ENCODE measurements at places on chromosomes 2 and 18. TPM values are rescaled to one million over a fixed set of nuclear protein-coding genes. Genes with fewer than 3 reads are reported as not detected.

Gene CYS1
- polyA plus RNA-seq, result 0.54 TPM

Gene ANO7
- 40.0 TPM for polyA plus RNA-seq

Gene TUBA4B
- polyA plus RNA-seq, result 0.67 TPM

Gene SLC40A1
- polyA plus RNA-seq, result 97.3 TPM

Gene FER1L5
- not detected for polyA plus RNA-seq

Gene MAPK4
- 0.92 TPM for polyA plus RNA-seq

Gene ARHGAP15
- 16.5 TPM for polyA plus RNA-seq

Gene DOK6
- polyA plus RNA-seq, result 0.27 TPM

Gene DYNAP
- not detected for polyA plus RNA-seq

- no peak overlapping the region for H3K27ac ChIP-seq
- no peak overlapping the region for H3K4me3 ChIP-seq
- peaks cover 3% of the 10 kb centered on the region for H3K4me1 ChIP-seq
- no peaks in the 10 kb centered on the region for H3K36me3 ChIP-seq
Observed at GRCh38 chr2:225030203-225030602, 12.1 kb downstream of the DOCK10 start.

DNA sequence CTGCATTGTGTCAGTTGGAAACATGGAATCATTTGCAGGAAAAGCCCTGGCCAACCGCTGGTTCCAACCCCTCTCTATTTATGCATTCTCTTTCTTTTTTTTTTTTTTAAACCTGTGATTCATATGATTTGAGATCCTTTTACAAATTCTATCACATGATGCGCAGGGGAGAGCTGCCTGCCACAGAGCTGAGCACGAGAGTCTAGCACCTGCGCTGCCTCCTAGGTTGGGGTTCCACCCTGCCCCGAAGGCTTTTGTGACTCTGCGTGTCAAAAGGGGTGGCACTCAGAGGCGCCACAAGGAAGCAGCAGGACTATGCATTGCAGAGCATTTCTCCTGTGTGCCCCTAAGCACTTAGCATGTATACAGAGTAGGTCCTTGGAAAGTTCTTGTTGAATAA lies 17.3 kb upstream of the ESPNL start:
- no peak overlapping the region for H3K4me3 ChIP-seq
- peaks cover 51% of the 10 kb centered on the region for H3K36me3 ChIP-seq
- no peaks in the 10 kb centered on the region for H3K27me3 ChIP-seq
- no peak for DNase-seq
- no peak overlapping the region for H3K27ac ChIP-seq

DNA sequence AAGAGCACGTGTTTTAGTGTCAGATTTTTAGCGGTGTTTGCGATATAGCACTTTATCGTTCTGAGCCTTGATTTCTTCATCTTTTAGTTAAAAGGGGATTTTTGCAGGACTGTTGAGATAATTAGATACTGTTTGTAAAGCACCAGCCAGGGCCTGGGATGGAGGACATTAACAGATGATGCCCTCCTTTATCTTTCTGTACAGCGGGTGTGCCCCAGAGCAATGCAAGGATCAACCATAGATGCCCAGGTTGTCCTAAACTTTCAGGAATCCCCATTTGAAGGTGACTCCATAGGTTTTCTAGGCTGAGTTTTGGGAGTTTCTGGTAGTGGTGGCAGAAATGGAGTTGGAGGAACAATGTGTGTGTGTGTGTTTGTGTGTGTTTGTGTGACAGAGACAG lies 97.0 kb upstream of the SPRED2 start:
- no peaks in the 10 kb centered on the region for H3K27me3 ChIP-seq
- H3K4me1 ChIP-seq, result no peaks in the 10 kb centered on the region
- no peak overlapping the region for H3K4me3 ChIP-seq
- no peak overlapping the region for H3K27ac ChIP-seq

DNA sequence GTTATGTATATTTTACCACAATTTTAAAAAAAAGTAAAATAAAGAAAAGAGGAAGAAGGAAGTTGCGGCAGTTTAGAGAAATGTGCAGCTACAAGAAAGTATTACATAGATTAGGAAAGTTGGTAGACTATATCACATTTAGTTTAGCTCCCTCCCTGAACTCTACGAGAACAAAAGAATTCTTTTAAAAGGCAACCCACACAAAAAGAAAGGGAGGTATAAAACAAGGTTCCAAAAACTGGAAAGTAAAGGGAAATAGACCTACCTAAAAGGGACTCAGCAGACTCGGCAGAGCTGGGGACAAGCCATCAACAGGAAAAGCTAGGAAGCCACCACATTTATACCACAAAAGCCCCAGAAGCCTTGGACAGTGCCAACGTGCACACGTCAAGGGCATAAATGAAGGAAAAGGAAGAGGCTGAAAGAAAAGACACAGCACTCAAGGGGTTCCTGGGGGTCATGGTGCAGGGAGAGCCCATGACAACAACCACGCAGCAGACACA lies 9.1 kb downstream of the TMEM127 start:
- no peak overlapping the region for H3K4me3 ChIP-seq
- H3K27ac ChIP-seq, result no peak overlapping the region
- H3K36me3 ChIP-seq, result peaks cover 32% of the 10 kb centered on the region
- no peaks in the 10 kb centered on the region for H3K27me3 ChIP-seq
- DNase-seq, result no peak

GRCh38 chr2:66105066-66105753 lies 329.7 kb upstream of the MEIS1 start:
- no peak for DNase-seq
- H3K27me3 ChIP-seq, result no peaks in the 10 kb centered on the region
- H3K4me3 ChIP-seq, result no peak overlapping the region
- no peak overlapping the region for H3K27ac ChIP-seq
- H3K4me1 ChIP-seq, result no peaks in the 10 kb centered on the region

GRCh38 chr2:190507135-190507534 lies 27.4 kb downstream of the NEMP2 start:
- H3K4me3 ChIP-seq, result no peak overlapping the region
- H3K4me1 ChIP-seq, result peaks cover 4% of the 10 kb centered on the region
- H3K27me3 ChIP-seq, result no peaks in the 10 kb centered on the region
- DNase-seq, result no peak

DNA sequence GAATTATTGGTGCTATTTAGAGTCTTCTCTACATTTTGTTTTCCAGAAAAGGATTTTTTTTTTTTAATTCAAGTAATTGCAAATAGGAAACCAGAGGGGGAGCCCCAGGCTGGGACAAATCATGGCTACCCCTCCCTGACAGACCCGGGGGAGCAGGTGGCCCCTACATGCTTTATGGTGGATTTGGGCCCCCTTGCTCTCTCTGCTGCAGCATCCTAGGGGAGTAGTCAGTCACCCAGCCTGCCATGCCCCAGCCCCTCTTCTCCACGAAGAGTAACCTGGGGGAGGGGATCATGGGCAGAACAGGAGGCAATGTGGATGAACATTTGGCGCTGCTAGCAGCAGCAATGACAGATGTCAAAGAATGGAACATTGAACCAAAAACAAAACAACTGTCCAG lies 4.6 kb downstream of the C2orf81 start:
- no peak overlapping the region for H3K27ac ChIP-seq
- H3K36me3 ChIP-seq, result no peaks in the 10 kb centered on the region
- DNase-seq, result no peak
- H3K27me3 ChIP-seq, result peaks cover 5% of the 10 kb centered on the region
- no peak overlapping the region for H3K4me3 ChIP-seq

- H3K27ac ChIP-seq, result no peak overlapping the region
- H3K27me3 ChIP-seq, result no peaks in the 10 kb centered on the region
- H3K4me3 ChIP-seq, result no peak overlapping the region
- DNase-seq, result no peak
Observed at GRCh38 chr2:39153312-39153711, 32.5 kb upstream of the SOS1 start.

GRCh38 chr2:47490406-47490805 lies 87.5 kb downstream of the MSH2 start:
- no peaks in the 10 kb centered on the region for H3K27me3 ChIP-seq
- no peak for DNase-seq
- H3K36me3 ChIP-seq, result no peaks in the 10 kb centered on the region
- H3K4me3 ChIP-seq, result no peak overlapping the region
- H3K4me1 ChIP-seq, result peaks cover 4% of the 10 kb centered on the region
- H3K27ac ChIP-seq, result no peak overlapping the region

- H3K27ac ChIP-seq, result no peak overlapping the region
- no peak for DNase-seq
- H3K4me1 ChIP-seq, result no peaks in the 10 kb centered on the region
- no peaks in the 10 kb centered on the region for H3K27me3 ChIP-seq
- H3K4me3 ChIP-seq, result no peak overlapping the region
- H3K36me3 ChIP-seq, result no peaks in the 10 kb centered on the region
Observed at GRCh38 chr2:9318461-9319337, 104.6 kb downstream of the ITGB1BP1 start.

DNA sequence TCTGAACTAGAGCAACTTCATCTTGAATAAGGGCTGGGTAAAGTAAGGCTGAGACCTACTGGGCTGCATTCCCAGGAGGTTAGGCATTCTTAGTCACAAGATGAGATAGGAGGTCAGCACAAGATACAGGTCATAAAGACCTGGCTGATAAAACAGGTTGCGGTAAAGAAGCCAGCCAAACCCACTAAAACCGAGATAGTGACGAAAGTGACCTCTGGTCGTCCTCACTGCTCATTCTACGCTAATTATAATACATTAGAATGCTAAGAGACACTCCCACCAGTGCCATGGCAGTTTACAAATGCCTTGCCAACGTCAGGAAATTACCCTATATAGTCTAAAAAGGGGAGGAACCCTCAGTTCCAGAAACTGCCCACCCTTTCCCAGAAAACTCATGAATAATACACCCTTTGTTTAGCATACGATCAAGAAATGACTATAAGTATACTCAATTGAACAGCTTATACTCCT lies 109.1 kb downstream of the FIGN start:
- no peaks in the 10 kb centered on the region for H3K4me1 ChIP-seq
- H3K27ac ChIP-seq, result no peak overlapping the region
- no peaks in the 10 kb centered on the region for H3K36me3 ChIP-seq
- peak; percentile 1 for DNase-seq

DNA sequence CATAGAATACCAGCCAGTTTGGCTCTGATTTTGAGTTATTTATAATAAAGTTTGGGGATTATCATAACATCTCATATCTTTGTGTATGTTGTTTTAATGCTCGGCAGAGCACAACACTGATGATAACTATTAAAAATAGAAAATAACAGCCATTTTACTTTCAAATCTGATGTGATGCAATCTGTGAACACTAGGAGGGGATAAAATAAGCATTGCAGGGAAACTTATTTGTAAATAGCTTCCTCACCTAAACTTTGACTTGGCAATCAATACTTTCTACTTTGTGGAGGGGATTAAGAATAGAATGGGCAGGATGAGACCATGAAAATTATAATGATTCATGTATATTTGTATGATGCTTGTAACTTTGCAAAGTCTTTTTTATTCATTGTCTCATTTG lies 54.4 kb downstream of the USP14 start:
- H3K27ac ChIP-seq, result no peak overlapping the region
- no peak for DNase-seq
- peaks cover 18% of the 10 kb centered on the region for H3K36me3 ChIP-seq
- H3K4me1 ChIP-seq, result no peaks in the 10 kb centered on the region
- H3K27me3 ChIP-seq, result no peaks in the 10 kb centered on the region

- no peak overlapping the region for H3K27ac ChIP-seq
- H3K4me1 ChIP-seq, result no peaks in the 10 kb centered on the region
- no peaks in the 10 kb centered on the region for H3K36me3 ChIP-seq
- H3K27me3 ChIP-seq, result no peaks in the 10 kb centered on the region
- no peak overlapping the region for H3K4me3 ChIP-seq
- no peak for DNase-seq
Observed at GRCh38 chr2:228827056-228827700, 443.9 kb downstream of the PID1 start.

- no peak overlapping the region for H3K4me3 ChIP-seq
- peaks cover 6% of the 10 kb centered on the region for H3K36me3 ChIP-seq
- no peak for DNase-seq
- no peak overlapping the region for H3K27ac ChIP-seq
Observed at GRCh38 chr2:159882130-159882745, 84.2 kb upstream of the CD302 start.

DNA sequence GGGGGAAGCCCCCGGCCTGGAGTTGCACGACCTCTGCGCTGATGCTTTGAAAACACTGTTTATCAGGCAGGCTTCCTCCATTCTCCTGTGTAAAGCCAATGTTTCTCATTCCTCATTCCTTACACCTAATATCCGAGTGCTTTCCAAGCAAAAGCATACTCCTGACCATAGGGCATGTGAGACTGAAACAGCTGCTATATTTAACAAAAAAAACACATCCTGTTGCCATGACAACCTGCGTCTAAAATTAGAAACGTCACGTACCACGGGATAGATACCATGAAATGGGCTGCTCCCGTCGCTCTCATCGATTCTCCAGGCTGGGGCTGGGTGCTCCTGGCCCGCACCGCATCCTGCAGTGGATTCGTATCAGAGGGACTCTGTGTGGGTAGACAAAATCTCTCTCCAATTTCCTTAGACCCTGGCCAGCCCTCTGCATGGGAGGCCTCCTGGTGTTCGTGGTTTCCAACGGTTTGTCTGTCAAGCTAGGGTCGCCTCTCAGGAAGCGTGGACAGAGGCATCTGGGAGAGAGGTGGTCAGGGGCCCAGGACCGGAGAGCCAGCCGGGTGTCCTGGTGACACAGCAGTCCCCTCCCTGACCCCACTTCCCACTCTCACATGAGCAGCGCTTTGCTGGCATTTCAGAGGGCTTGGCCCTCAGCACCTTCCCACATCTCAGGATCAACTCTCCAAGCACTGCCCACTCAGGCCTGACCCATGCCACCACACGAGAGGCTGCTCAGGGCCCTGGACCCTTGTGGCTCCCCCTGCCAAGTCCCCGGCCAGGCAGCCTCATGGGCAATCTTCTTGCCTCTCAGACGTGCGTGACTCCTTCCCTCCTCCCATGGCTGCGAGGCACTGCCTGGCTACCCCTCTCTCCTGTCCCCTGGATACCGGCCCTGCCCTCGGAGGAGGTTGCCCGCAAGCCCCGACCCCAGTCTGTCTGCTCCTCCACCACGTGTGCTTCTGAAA lies 268.1 kb downstream of the NDUFA10 start:
- no peak overlapping the region for H3K4me3 ChIP-seq
- no peak overlapping the region for H3K27ac ChIP-seq
- no peaks in the 10 kb centered on the region for H3K36me3 ChIP-seq
- no peaks in the 10 kb centered on the region for H3K4me1 ChIP-seq

GRCh38 chr2:974054-974453 lies 23.4 kb downstream of the SNTG2 start:
- H3K4me3 ChIP-seq, result no peak overlapping the region
- H3K4me1 ChIP-seq, result no peaks in the 10 kb centered on the region
- no peaks in the 10 kb centered on the region for H3K36me3 ChIP-seq

DNA sequence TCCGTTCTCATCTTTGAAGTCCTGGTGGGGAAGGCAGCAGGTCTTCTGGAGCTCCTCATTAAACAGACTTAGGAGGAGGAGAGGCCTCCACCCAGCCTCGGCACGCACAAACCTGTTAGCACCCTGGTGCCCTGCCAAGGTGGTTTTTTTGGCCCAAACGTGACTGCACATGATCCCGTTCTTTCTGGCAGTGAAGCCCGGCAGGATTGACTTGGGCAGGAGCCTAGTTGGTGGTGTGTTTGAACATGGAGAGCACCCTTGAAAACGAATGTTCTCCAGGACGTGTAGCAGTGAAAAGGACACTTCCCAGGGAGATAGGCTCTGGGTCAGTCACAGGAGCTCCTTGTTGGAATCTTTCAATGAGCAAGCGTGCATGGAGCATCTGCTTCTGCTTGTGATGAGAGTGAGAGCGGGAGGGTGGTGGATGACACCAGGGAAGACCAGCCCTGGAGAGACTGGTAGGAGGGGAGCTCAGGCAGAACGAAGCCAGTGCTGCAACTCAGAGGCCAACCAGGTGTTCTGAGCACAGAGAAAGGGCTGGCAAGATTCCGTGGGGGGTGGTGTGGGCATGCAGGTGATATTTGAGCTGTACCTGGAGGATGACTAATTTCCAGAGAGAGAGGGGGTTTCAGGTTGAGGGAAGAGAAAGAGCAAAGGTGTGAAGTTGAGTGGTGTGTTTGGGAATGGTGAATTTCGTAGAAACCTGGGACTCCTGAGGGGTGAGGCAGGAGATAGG lies 73.8 kb downstream of the TANC1 start:
- H3K4me1 ChIP-seq, result no peaks in the 10 kb centered on the region
- H3K27me3 ChIP-seq, result no peaks in the 10 kb centered on the region
- no peaks in the 10 kb centered on the region for H3K36me3 ChIP-seq
- no peak overlapping the region for H3K4me3 ChIP-seq
- no peak for DNase-seq

Measured in small intestine (tissue), 16 donors.